Activated naive CD8-positive, alpha-beta T cell treated with anti-CD3 and anti-CD28 coated beads, Interleukin-2, amount 10 ng/mL, durations not matched to agents 7 days and 5 days (primary cell): ENCODE measurements at places on chromosomes 5 and 9. TPM values are rescaled to one million over a fixed set of nuclear protein-coding genes. Genes with fewer than 3 reads are reported as not detected.

- no peak for DNase-seq
Measured at GRCh38 chr5:149543361-149544027, 7.7 kb downstream of the CSNK1A1 start.

DNA sequence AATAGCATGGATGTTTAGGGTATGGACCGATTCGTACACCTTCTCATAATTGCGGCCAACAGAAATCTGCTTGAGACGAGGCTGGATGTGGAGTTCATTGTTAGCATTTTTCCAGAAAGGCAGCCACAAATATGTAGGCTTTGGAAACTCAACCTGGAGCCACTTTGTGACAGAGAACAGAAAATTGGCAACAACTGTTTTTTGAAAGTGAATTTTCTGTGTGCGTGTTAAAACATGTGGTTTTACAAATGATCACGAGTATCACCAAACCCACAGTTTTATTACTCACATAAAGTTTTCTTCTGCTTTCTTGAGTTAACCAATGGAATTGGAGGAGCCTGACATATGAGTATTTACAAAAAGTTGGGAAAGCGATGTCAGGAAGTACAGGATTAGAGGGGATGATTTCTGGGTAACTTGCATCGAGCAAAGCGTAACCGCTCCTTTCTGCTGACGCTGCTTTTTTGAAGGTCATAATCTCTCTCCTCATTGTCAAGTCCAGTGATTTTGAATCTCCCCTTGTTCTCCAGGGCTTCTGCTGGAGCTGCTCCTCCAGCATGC lies 138.5 kb upstream of the TAF11L2 start:
- DNase-seq: no peak

ZMAT2 gene
- 57.8 TPM for total RNA-seq

PGM5 gene
- total RNA-seq: not detected

IFNE gene
- total RNA-seq: 0.61 TPM

POU5F2 gene
- total RNA-seq: 1.4 TPM

NDST1 gene
- total RNA-seq: 1.9 TPM
